ENCODE measurements at places on chromosomes 7 and 10.

- DNase-seq = no peak
Measured at GRCh38 chr7:76997381-76998284, 34.5 kb downstream of the SPDYE17 start.

DNA sequence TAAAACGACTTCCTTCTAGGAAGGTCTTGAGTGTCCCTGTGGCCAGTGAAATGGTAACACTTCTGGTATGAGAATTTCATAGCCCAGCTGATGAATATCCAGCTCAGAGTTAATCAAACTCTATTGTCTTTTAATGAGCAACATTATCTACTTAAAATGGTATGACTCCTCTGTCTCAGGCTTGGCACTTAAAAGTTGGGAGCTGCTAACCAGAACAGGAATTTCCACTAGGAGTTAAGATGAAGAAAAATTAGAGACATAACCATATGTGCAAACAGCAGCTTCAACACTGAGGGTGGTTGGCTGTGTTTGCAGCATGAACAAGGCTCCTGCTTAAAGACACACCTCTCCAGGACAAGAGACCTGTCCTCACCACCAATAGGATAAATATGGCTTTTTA is 46.8 kb downstream of the CH25H start:
- no peak for DNase-seq

- DNase-seq = no peak
Measured at GRCh38 chr10:1754506-1755153, 17.3 kb upstream of the ADARB2 start.

DNA sequence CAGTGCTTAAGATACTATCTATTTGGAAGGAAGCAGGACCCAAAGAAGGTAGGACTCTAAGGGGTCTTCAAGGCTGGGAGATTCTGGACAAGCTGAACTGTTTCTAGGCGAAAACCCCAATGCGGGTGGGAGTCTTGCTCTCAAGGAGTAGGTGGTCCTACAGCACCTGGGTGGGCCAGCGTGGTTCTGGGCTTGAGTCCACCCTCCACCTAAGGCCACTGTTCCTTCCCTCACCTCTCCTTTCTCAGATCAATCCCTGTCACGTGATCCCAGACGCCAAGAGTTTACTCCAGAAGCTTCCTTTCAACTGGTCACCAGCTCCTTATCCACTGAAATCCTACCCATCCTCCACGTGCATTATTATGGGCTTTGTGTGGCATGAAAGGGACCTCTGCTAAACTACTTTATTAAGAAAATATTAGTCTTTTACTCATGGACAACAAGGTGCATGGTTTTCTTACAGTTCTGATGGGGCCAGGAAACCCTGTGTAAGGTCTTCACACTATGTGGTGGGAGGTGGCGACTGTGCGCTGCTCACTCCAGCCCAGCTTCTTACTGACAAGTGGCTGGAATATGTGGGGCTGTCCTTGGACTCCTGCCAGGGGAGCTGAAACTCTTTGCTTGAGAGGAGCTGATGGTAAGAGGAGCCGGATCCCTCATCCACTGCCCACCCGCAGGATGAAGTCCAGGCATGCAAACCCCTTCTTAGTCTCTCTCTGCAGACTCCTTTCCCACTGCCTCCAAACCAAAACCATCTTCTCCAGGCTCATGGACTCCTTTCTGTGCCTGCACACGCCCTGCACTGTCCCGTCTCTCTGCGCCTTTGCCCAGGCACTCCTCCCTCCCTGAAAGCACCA is 1.6 kb downstream of the ZNF746 start:
- DNase-seq = no peak

GRCh38 chr10:23322082-23322481 is 22.5 kb downstream of the C10orf67 start:
- no peak for DNase-seq

- DNase-seq = no peak
Measured at GRCh38 chr7:79822620-79823240, 311.9 kb upstream of the GNAI1 start.

DNA sequence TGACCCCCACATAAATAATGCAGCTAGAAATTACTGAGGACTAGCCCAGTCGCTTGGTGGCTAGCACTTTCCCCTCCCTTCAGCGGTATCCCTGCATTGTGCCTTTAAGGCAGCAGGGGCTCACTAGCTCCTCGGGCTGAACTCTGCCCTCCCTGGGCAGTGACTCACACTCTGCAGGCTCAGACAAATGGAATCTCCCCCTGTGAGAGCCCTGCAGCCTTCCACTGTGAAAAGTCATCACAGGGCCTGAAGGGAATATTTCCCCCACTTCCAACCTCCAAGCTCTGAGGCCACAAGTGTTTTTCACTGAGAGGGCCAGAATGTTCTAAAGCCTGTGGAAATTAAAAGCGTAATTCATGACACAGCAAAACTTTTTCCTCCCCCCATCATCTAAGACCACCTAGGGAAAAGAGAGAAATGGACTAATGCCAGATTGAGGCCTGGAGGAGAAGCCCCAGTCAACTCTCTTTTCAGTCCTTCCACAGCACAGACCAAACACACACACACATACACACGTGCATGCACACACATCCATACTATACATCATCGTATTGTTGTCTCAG is 93.6 kb upstream of the COL1A2 start:
- DNase-seq = no peak

GRCh38 chr10:836782-837181 is 94.7 kb downstream of the LARP4B start:
- no peak for DNase-seq

GRCh38 chr7:126988022-126988421 is 264.7 kb downstream of the GRM8 start:
- DNase-seq = no peak

DNA sequence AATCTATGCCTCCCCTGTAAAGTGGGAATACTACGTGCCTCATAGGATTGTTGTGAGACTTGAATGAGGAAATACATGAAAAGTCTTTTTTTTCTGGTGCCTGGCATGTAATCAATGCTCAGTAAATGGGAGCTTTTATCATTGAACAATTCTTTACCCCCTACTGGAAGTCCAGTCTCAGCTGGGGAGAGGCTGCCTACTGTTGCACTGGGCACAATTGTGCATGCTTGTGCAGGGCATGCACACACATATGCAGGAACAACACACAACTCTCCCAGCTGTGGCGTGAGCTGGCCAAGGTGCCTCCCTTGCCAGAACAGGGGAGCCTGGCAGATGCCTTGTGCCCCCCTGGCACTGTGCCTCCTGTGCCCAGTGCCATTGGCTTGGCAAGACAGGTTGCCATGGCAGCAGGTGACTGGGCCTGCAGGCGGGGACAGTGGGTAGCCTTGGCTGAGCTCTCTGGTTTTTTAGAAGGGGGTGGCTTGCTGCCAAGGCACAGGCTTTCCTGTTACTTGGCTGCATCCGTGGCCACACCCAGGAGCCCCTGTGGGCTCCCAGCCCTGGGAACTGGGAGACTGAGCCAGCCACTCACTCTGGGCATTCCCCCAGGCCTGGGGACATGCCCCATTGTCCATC is 16.1 kb upstream of the PALD1 start:
- DNase-seq = no peak

- no peak for DNase-seq
Measured at GRCh38 chr7:142800088-142800487, 29.3 kb downstream of the PRSS2 start.

All from activated naive CD4-positive, alpha-beta T cell (primary cell).